ENCODE measurements at places on chromosomes 5 and 9.

GRCh38 chr9:92516521-92516920 is 19.3 kb downstream of the ECM2 start:
- no peak for DNase-seq

GRCh38 chr9:15192856-15193255 is 114.2 kb downstream of the TTC39B start:
- no peak for DNase-seq

- peak; percentile 53 for DNase-seq
Observed at GRCh38 chr9:129174724-129175514, 3.1 kb downstream of the IER5L start.

DNA sequence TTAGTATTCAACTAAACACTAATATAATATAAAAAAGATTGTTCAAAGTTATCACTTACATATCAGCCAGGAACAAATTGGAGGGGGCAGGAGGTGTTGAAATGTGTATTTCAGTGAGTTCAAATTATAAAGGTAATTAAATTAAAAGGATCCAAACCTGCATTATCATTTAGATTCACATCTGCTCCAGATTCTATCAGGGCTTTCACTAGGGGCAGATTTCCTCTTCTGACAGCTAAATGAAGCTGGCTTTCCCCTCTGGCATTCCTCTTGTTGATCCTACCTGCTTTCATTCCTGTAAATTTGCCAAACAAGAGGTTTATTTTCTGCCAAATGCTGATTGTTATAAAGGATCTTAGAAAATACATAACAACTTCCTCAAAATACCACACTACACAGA is 86.3 kb upstream of the GCNT4 start:
- no peak for DNase-seq

GRCh38 chr9:135029463-135029862 is 58.0 kb upstream of the OLFM1 start:
- no peak for DNase-seq

DNA sequence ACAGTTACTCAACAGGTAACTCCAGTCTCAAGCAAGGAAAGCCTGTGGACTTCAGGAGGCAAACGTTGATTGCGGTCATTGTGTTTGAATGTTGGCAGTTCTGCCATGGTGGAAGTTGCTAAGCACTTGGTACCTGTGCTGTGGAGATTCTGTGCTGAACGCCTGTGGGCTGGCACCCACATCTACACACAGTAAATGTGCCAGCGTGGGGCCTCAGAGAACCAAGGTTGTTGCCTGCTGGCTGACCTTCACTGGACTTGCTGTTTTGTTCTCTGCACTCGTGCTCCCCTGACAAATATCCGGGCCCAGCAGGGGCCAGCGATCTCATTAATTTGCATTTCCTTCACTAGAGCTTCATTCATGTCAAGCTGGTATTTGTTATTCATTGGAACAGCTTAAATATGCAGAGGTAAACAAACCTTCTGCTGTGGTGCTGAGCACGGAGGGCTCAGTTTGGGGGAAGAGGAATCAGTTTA is 141.8 kb downstream of the PRKACG start:
- DNase-seq, result peak; percentile 14

GRCh38 chr9:98087420-98088354 is 31.2 kb downstream of the NANS start:
- DNase-seq, result peak; percentile 63

DNA sequence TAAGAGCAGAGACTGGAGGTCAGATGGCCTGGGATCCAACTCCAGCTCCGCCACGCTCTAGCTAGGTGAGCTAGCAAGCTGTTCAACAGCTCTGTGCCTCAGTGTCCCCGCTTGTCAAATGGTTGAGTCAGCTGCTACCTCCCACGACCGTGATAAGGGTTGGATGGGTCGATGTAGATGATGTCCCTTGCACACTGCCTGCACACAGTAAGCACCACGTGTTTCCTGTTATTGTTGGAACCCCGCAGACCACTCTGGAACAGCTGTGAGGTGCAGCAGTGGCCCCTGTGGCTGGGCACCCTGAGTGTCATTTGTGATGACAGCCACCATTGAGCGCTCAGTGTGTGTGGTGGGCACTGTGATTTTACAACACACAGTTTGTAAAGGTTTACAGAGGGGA is 54.0 kb upstream of the CTSL start:
- no peak for DNase-seq

DNA sequence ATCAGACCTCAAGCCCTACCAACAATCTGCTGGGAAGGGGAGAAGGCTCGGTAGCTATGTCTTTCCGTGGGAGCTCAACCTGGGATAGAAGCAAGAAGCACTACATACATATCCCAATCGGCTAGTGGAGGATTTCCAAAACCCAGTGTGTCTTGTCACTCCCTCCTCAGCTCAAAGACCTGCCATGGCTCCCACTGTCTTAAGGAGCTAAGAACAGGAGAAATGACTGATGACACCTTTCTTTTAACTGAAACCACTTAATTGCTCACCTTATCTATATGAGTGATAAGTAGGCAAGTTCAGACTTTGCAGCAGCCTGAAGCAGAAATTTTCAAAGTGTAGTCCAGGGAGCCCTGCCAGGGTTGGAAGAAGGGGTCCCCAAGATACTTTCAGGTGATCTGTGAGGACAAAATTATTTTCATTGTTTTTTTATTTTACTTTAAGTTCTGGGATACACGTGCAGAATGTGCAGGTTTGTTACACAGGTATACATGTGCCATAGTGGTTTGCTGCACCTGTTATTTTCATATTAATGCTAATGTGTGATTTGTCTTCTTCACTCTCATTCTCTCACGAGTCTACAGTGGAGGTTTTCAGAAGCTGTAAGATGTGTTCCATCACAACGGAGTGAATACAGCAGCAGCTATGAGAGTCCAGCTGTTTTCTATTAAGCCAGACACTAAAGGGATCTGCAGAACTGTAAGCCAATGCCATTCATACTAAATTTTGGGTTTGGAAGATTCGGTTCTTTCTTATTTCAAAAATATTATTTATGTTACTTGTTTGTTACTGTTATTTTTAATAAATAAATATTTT is 41.4 kb downstream of the PAX5 start:
- no peak for DNase-seq

DNA sequence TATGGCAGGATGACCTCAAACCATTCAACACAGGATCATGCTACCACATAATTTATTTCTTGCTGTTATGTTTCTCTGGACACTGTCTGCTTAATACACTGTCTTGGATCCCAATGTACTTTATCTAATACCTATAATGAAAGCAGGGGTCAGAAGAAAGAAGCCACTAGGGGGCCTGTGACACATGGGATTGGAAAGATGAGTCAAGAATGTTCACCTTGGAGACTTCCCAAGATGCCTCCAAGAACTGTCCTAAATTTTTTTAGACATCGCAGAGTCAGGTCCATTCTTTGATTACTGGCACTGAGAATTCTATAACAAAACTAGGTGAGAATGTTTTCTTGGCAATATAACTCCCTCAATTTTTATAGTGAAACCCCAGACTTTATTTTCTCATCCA is 305.8 kb upstream of the SMARCA2 start:
- no peak for DNase-seq

GRCh38 chr9:75941577-75942311 is 51.3 kb downstream of the PCSK5 start:
- no peak for DNase-seq

- DNase-seq, result no peak
Observed at GRCh38 chr5:119578937-119579336, 50.4 kb upstream of the FAM170A start.

GRCh38 chr5:5783021-5783420 is 360.5 kb downstream of the ICE1 start:
- no peak for DNase-seq

DNA sequence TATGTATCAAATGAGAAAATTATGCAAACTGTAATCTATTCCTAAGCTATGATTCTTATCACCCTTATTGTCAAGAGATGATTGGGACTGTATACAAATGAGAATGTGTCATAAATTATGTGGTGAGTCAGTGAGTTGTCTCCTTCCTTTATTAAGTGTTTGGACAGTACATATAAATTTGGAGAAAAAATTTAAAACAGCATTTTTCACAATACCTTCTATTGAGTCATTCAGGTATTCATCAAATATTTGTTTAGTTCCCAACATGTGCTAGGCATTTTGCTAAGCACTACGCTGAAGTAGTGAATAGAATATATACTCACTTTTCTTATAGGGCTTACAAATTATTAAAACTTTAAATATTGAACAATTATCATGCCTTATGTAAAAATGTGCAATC is 36.3 kb upstream of the PTPRD start:
- no peak for DNase-seq

DNA sequence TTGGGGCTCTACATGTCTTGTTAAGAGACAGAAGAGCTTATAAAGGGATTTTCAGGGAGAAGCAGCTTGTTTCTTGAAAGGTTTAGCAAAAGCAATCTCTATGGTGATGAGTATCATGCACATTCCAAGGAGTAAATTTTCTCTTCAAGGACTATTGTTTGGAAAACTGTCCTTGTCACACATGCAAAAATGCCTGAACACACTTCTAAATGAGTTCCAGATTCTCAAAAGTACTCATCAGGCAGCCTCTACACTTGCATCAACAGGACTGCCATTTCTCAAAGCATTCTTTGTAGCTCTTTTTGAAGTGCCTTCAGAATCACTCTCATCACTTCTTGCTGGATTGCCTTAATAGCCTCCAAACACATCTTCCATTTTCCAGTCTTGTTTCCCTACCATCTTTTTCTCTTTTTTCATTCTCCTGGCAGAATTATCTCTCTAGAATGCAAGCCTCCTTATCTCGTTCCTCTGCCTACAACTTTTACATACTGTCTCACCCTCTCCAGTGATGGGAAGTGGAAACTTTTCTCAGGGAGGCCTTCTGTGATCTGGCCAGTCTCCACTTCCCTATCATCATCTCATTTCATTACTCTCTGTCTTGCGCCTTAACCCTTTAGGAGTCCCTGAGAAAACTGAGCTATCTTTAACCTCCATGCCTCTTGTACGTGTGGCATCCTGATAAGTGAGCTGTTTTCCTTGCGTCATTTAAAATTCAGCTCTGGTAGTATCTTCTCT is 631.5 kb upstream of the TLE4 start:
- no peak for DNase-seq

DNA sequence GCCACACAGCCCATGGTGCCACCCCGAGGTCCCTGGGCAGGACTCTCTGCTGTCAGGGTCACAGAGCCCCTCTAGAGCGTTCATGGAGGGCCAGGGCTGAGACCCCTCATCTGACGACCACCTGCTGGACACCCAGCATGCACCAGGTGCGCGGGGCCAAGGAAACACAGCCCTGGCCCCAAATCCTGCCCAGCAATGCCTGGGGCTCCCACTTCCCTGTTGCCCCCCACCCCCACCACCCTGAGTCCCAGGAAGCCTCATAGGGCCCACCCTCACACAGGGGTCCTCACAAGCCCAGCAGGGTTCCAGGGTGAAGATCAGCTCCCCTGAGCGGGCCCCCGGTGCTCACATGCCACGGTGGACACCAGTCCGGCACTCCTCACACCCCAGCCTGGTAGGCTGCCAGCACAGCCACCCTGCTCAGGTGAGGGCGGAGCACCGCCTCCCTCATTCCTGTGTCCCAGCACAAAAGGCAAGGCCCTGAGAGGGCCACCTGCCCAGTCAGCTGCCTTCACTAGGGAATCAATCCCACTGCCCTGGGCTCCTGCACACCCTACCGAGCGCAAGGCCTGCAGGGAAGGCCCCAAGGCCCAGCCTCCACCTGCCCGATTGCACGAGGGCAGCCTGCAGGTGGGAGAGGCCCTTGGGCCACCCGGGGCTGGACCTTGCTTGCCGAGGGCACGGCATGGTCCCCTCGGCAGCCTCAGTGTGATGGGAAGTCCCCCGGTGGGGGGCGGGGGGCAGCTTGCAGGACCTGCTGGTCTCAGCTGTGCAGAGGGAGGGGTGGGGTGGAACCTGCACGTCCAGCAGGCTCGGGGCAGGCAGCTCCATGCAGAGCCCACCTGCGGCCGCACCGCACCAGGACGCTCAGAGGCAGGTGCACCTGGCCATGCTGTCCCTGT is 56.4 kb upstream of the UBAC1 start:
- DNase-seq, result no peak

GRCh38 chr9:97109194-97109811 is 70.4 kb upstream of the CTSV start:
- peak; percentile 44 for DNase-seq

- no peak for DNase-seq
Observed at GRCh38 chr9:127880143-127880542, 2.7 kb upstream of the AK1 start.

GRCh38 chr5:177447611-177448243 is 1.1 kb downstream of the PRR7 start:
- DNase-seq, result peak; percentile 52

DNA sequence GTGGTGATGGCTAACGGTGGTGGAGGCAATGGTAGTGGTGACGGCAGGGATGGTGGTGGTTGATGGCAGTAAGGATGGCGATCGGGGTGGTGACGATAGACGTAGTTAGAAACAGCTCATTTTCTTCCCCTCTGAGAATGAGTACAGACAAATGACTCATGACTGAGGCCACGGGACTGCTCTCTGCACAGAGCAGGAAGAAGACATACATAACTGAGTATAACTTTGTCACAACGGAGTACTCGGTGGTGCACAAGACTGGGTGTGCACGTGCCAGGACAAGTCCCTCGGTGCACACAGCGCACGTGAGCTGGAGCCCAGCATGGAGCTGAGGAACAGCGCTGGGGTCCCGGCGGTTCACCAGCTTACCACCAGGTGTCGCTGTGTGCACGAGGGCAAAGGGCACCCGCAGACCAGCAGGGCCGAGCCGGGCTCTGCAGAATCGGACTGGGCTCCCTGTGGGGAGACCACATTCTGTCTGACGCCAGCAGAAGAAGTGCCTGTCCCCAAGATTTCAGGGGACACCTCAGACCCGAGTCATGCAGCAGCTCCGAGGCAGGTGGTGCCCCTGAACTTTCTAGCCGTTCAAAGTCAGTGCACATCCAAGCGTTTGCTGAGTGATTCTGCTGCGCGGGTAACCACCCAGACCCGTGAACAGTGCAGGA is 188.6 kb downstream of the FSTL4 start:
- peak; percentile 65 for DNase-seq

DNA sequence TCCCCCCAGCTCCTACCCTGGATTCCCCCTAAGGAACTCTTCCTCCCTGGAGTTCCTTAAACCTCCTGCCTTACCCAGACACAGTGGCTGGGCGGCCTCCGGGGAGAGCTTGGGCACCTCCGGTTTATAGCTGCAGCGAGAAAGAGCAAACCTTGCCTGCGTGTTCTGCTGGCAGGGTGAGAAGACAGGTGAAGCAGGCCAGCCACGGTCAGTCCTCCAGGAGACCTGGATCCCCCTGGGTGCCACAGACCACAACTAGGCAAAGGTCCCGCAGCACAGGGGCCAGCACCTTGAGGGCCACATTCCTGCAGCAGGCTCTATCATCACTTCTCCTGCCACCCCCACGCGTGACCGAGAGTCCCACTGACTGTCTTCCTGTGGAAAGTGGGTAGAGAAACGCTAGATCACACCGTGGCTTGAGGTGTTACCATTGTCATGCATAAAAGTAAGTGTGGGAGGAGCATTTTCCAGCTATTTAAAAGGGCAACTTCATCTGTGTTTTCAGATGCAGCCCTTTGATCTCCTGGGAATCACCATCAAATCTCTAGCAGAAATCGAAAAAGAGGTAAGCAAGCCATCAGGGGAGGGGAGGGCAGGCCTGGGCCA is 130.2 kb upstream of the LMX1B start:
- DNase-seq, result no peak

GRCh38 chr9:92342825-92343488 is 17.2 kb downstream of the CENPP start:
- no peak for DNase-seq

GRCh38 chr9:96113032-96113431 is 188.9 kb downstream of the HSD17B3 start:
- DNase-seq, result no peak

GRCh38 chr9:34501889-34502425 is 20.8 kb downstream of the ENHO start:
- DNase-seq, result no peak

- DNase-seq, result peak; percentile 85
Observed at GRCh38 chr5:156914371-156914737, 48.7 kb downstream of the TIMD4 start.
